ENCODE measurements at places on chromosomes 16 and 17.
A peak's percentile ranks its signal among the peaks of the same experiment; 100 is the strongest.

DNA sequence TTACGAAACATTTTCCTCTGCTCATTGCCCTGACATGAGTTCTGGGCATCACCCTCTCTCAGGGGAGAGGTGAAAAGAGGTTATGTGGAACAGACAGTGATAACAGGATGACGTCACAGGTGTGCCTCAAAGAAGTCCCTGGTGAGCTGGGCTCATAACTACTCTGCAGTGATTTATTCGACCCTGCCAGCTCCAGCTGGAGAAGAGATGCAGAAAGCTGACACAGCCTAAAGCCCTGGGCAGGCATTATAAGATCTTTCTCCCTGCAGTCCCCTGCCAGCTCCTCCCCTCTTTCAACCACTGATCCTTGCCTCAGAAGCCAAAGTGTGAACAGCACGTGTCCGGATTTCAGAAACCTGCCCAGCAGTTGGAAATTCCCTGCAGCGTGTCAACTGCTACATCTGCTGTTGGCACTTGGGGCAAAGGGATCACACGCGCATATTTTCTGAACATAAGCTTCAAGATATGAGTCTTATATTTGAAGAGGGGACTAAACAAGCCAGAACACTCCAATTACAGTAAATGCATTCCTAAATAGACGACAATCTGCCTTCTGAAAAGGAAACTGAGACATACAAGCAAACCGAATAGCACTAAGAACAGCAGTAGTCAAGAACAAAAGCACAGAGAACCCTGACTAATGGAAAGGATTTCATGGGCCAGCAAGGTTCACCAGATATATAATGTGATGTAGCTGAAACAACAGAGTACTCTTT, 80.5 kb downstream of the SMG6 start:
- peak; percentile 41 for DNase-seq

GRCh38 chr16:24653725-24654124, 75.7 kb upstream of the TNRC6A start:
- DNase-seq: no peak

DNA sequence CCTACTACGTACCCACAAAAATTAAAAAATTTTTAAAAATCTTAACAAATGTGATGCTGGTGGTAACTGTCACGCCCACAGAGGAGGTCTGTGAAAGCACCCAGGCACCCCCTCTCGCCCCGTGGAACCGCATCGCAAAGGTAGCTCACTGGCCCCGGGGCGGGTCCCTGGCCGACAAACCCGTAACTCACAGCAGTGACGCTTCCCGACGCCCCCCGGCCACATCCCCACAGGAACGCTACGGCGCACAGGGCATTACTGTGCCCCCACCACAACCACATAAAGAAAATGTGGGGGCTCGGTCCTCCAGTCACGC, 366 bp downstream of the ANKS3 start:
- DNase-seq: no peak

DNA sequence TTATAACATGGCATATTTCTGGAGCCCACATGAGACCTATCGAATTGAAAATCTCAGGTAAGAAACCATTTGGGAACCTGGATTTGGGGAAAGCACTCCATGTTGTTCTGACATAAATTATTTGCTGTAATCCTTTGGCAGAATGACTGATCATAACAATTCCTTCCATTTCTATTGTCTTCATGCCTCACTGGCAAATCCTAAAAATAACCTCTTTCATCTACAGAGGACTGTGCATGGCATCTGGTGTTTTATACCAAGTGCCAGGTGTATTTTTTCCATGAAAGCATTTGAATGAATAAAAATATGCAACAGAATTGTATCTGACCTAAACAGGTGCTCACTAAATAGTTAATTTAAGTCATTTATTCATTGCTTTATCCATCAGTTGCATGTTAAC, 33.7 kb upstream of the COQ7 start:
- DNase-seq: no peak

DNA sequence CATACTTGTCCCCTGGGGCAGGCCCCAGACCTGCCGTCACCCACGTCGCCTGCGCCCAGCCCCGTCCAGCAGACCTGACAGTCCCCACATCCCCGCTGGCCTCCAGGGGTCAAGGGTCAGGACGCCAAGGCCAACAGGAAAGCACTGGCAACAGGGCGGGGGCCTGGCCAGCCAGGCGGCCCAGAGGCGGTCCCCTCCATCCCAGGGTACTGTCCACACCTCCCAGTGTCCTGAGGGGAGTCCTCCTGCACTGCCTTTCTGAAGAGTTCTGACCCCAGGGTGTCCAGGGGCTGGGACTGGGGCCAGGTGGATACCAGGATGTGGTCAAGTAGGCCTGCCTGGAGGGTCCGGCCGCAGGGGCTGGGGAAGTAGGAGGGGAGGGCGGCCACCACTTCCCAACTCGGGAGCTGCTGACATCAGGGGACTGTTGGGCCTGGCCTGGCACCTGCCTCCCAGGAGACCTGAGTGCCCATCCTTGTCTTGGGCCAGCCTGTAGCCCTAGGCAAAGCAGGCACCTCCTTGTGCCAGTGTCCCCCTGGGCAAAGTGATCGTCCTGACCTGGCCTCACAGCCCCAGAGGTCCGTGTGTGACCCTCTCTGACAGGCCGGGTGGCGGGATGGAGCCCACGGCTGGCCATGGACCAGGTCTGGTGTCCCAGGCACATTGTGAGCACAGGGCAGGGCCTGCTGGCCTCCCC, 6.7 kb upstream of the AXIN1 start:
- no peak for DNase-seq

- DNase-seq: no peak
These were observed 42.3 kb upstream of the CCNF start for GRCh38 chr16:2386990-2387389.

- no peak for DNase-seq
These were observed 10.5 kb downstream of the PRKCA start for GRCh38 chr17:66312912-66313311.

GRCh38 chr16:67883146-67883871, 1.4 kb upstream of the NRN1L start:
- DNase-seq: no peak

- DNase-seq: no peak
These were observed 23.5 kb downstream of the TANC2 start for GRCh38 chr17:62989501-62989900.

GRCh38 chr16:11258553-11259492, 2.8 kb upstream of the SOCS1 start:
- DNase-seq: peak; percentile 44

Measured in T-helper 2 cell treated with Interferon-gamma antibody and Interleukin-4, amounts not matched to agents 5 μg/mL and 100 μg/mL, for 36 hours (primary cell).